Foreskin fibroblast (primary cell): ENCODE measurements at places on chromosomes 1 and 21.

- DNase-seq = no peak
These were observed 79.5 kb downstream of the SDCCAG8 start for GRCh38 chr1:243335292-243335691.

DNA sequence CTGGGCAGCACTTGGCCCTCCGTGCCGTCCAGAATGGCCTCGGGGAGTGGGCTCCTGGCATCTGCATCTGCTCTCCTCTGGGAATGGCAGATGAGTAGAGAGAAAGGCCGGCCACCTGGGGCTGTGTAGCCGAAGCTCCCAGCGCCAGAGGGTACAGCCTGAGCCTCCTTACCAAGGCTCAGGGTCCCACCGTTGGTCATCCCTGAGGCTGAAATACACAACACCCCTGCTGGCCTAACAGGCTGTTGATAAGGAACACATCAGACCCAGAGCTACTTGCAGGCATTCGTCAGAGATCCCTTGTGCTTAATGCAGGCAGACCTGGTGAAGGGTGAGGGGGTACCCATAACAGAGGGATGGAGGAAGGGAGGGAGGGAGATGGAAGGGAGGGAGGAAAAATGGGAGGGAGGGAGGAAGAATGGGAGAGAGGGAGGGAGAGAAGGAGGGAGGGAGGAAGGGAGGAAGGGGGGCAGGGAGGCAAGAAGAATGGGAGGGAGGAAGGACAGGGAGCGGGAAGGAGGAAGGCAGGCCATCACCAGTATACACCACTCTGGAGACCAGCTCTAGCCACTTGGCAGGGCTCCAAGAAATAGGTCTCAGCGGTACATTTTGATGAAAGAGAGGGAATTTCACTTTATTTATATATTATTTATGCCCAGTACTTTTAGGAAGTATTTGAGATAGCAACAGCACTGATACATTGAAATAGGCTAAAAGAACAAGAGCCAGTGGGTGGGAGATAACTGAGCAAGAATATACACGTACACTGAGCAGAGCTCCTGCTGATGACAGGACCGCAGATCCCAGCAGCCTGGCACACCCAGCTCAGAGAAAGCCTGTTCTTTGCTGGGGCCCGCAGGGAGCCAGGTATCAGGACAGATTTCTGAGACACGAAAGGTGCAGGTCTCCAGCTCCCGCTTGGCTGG is 315.0 kb upstream of the VAMP3 start:
- no peak for DNase-seq

DNA sequence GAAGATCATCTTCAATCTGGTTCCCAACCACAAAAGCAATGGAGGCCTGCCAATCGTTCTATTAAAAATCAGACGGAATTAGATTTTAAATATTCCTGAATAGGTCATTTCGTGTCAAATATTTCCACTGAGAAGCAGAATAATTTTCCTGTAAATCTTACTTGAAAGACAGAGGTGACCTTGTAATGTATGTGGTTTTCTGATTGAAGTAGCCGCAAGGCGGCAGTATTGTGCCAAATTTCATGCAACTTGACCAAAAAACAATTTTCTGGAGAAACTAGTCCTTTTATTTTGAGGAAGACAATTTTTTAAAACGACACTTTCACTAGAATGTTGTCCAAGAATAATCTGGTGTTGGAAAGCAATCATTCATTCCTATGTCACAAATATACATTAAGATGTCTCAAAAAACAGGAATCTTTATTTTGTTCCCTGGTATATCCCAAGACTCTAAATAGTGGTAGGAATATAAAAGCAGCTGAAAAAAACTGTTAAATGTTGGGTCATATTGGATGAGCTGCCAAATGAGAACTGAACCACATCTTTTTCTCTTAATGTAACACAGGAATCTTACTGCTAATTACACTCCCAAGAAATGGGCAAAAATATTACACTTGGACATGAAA is 33.6 kb downstream of the SPAG17 start:
- DNase-seq = peak; percentile 85

DNA sequence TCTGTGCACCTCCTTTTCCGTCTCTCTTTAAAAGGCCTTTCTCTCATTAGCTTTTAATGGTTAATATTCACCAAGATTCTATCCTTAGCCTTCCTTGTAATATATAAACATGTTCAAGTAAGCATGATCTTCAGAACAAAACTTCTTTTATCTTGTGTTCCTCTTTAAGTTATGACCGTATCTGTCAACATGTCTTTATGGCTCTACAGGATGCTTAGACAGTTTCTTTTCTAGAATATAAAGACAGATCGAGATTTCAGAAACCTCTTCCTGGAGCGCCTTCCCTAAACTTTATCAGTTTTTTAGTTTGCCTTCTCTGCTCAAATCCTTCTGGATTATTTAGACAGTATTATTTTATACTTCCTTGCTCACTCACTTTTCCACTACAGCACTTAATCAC is 7.2 kb downstream of the RO60 start:
- no peak for DNase-seq

DNA sequence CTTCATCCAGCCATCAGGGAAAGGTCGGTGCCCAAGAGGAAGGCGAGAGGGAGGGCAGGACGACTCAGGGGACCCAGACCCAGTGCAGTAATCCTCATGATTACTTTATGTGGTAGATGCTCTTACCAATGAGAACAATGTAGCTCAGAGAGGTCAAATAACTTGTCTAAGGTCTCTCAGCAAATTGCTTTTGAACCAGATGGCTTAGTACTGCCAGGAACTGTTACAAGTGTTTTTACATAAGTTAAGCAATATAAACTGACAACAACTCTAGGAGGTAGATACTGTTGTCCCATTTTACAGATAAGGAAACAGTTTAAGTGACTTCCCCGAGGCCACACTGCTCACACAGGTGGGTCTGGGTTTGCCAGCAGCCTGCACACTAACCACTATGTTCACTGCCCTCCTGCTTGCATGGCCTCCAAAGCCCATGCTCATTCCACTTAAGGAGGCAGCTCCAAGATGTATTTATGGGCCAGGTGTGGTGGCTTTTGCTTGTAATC is 111.7 kb downstream of the LACTBL1 start:
- DNase-seq = no peak

DNA sequence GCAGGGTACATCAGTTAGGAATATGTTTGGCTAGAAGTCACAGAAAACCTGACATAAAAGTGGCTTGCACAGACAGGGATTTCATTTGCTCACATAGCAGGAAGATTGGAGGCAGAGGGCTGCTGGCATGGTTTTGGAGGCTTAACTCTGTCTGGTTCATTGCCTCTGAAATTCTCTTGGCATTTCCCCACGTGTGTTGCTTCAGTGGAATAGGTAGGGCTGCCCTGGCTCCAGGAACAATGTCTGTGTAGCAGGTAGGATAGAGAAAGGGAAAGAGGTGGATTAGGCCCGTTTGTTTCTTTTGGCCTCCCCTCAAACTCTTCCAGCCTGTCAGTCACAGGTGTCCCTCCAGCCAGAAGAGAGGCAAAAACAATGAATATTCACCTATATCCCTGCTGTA is 20.5 kb upstream of the SIPA1L2 start:
- no peak for DNase-seq
